ENCODE measurements at places on chromosomes 4 and X.

- peak; percentile 18 for DNase-seq
Measured at GRCh38 chrX:15686818-15687685, 22.4 kb upstream of the CLTRN start.

GRCh38 chr4:155450676-155451075 is 73.9 kb upstream of the MAP9 start:
- no peak for DNase-seq

DNA sequence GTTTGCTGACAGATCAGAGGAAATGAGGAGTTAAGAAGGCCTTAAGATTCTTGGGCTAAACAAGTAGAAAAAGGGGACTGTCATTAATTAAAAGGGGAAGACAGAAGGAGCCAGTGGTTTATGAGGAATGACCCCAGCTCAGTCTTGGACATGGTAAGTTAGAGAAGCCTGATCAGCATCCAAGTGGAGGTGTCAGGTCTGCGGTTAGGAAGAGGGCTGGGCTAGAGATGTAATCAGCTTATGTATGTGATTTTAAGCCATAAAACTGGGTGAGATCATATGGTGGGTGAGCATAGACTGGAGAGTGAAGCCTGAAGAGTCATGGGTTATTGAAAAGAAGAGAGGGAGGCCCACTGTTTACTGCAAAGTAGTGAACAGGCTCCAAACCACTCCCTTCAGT is 246.1 kb downstream of the NR3C2 start:
- DNase-seq, result peak; percentile 52

GRCh38 chr4:183304067-183304466 is 16.0 kb downstream of the CLDN22 start:
- no peak for DNase-seq

DNA sequence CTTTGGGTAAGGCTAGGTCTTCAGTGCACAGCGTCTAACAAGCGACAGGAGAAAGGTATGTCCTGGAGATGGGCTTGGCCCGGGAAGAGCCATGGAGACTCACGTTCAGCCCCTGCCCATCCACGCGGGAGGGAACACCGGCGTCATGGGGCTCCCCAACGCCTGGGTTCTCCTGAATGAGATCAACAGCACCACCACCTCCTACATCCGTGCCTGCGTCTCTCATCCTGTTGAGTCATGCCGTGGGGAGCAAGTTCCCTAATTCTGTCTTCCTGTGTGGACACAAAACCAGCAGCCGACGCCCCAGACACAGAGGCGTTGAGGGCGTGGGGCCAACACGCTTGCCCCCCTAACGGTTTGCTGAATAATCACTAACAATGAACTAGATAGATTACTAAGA is 20.1 kb upstream of the IL3RA start:
- no peak for DNase-seq

DNA sequence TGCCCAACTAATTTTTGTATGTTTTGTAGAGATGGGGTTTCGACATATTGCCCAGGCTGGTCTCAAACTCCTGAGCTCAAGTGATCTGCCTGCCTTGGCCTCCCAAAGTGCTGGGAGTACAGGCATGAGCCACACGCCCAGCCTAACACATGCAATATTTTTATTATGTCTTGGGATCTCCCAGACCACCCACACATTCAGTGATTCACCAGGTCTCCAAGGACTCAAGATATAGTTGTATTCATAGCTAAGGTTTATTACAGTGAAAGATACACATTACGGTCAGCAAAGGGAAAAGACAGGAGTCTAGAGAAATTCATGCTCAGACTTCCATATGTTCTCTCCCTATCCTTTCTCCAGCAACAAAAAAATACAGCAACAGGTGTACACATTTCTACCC is 25.5 kb upstream of the FAM120C start:
- DNase-seq, result peak; percentile 51

- no peak for DNase-seq
Measured at GRCh38 chr4:87855559-87855958, 22.8 kb downstream of the MEPE start.

DNA sequence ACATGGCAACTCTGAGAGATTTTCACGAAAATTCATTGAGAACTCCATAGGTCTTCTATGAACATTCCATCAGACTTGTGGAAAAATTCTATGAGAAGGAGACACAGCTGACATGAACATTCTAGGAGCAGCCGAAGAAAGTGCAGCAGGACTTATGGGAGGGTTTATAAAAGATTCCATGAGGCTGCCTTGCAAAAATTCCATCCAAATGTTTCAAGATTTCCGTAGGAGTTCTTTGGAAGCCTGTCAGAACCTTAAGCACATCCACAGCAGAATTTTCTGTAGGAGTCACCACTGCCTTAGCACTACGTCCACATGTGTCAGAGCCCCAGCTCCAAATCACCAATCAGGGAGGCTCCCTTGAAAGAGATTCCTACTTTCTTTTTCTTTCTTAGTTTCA is 67.0 kb upstream of the MSX1 start:
- peak; percentile 64 for DNase-seq

GRCh38 chr4:8307121-8307520 is 37.6 kb downstream of the HTRA3 start:
- no peak for DNase-seq

- DNase-seq, result peak; percentile 80
Measured at GRCh38 chr4:77001907-77002306, 52.4 kb downstream of the SEPTIN11 start.

- DNase-seq, result no peak
Measured at GRCh38 chr4:106368678-106369077, at the start of gene GIMD1. GIMD1 (minus strand) TSS chr4:106368778; CDS start chr4:106367435, 1,343 bp downstream.

DNA sequence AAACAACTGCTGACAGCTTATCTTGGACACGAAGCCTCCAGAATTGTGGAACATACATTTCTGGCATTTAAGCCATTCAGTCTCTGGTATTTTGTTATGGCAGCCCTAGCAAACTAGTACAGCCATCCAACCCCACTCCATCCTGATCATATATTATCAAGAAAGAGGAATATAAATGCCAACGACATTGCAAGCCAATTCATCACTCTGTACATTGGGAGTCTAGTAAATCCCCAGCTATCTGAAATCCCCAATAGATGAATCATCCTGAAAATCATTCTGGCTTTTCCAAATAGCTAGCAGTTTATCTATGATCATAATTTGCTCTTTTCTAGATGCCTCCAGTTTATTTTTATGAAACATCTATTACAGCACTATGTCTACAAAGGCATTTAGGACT is 41.1 kb downstream of the FRMD7 start:
- peak; percentile 6 for DNase-seq

DNA sequence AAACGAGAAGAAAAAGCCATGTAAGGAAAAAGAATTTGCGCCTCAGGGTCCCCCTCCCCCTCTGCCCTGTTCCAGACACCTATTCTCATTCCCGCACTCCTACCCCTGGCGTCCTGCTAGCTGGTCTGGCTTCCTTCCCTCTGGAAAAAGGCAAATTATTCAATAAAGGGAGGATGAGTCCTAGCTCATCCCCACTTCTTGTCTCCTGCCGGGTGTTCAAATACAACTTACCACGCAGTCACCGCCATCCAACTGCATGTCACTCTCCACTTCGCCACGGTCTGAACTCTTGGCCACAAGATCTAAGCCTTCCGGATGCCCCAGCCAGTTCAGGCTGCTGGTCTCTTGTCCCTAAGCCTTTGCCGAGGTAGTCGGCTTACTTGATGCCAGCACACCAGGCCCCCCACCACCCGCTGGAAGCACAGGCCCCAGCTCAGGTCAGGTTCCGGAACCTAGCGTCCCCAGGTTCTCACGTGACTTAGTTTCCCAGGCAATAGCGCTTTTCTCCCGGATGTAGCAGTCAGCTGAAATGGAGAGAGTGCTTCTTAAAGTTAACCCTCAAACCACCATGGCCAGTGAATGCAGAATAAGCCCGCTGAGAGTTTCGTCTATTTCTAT is 209.6 kb upstream of the SPIN4 start:
- peak; percentile 69 for DNase-seq

DNA sequence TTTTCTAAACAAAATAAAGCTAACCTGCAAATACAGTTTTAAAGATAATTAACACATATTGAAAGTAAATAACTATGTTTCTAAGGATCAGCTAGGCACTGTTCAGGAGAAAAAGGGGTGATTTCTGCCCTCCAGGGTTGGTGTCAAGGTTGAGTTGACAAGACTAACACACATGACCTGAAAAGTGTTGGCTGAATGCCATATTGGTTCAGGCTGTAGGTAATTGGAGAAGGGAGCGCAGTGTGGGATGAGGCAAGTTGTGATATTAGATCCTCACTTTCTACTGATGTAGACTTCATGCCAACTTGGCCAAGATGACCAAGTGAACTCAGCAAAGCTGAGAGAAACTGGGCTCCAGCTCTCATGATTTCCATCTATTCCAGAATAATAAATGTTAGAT is 42.2 kb downstream of the PPM1K start:
- no peak for DNase-seq

DNA sequence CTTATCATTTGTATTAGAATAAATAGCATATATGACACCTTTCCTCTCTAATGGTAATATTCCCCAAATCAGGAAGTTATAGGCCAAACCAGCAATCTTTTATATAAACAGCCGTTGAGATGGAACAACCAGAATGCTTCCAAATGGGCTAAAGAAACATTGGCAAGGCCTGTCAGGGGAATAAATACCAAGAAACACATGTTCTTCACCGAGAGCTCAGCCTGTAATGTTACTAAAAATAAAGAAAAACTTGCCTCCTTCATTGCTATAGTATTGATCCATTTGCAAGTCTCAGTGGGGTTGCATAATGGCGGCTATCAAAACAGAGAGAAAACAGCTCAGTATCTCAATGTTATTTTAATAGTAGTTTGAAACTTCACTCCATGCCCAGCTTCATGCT is 104.9 kb downstream of the FAM13A start:
- DNase-seq, result no peak

GRCh38 chrX:786441-786881 is 155.9 kb downstream of the SHOX start:
- DNase-seq, result no peak

- DNase-seq, result no peak
Measured at GRCh38 chr4:8305851-8306471, 36.4 kb downstream of the HTRA3 start.

- DNase-seq, result peak; percentile 30
Measured at GRCh38 chr4:153785910-153786721, 2.8 kb downstream of the SFRP2 start.

Data from astrocyte (in vitro differentiated cells and primary cell).